Caudate nucleus (tissue), 63 donors: ENCODE measurements at places on chromosomes 4 and X.

- no peak for DNase-seq
Observed at GRCh38 chr4:151719956-151720334, 40.9 kb downstream of the GATB start.

DNA sequence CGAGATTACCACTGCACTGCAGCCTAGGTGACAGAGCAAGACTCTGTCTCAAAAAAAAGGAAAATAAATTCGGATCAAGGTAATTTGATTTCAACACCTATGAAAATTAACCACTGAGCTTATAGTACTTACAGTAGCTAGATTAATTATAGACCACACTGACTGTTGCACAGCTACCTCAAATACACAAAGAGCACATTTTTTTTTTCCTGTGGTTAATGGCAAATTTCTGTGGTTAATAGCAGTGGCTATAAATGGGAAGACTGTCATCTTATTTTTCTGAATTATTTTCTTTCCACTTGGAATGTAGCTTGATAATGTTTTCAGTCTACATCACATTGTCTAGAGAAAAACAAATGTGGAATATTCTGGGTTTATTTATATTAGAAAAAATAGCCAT is 1661.6 kb upstream of the PCDH7 start:
- DNase-seq: no peak

DNA sequence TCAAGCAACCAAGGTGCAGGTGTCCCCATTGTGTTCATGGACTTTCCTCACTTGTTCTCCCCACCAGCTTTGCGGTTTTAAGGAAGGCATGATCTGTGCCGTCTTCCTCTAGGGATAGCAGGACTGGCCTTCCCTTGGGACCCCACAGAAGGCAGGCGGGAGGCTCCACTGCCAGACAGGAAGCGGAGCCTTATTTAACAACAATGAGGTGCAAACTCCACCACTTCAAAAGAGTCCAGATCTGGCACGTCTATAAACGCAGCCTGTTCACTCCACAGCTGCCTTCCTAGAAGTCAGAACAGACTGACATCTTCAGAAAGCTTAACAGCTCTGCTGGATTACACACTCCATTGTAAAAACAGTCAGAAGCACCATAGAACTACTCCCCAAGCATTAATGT is 1.7 kb upstream of the GPR143 start:
- no peak for DNase-seq

DNA sequence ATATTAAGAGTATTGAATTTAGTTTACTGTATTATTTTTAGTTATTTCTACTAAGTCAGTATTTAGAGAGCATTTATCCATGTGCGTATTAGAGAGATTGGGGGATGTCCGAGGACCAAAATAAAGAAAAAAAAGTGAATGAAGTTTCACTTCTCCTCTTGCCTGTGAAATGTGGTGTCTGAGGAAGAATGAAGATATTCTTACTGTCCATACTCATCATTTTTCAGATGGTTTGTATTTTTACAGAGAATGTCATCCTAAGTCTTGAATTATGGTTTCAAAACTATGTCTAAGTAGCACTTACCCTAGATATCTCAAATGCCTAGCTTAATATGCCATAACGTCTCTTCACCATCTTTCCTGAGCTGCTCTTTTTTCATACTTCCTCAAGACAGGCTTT is 854.3 kb downstream of the C4orf33 start:
- no peak for DNase-seq

GRCh38 chr4:89285745-89286144 is 21.9 kb downstream of the GPRIN3 start:
- DNase-seq: no peak

DNA sequence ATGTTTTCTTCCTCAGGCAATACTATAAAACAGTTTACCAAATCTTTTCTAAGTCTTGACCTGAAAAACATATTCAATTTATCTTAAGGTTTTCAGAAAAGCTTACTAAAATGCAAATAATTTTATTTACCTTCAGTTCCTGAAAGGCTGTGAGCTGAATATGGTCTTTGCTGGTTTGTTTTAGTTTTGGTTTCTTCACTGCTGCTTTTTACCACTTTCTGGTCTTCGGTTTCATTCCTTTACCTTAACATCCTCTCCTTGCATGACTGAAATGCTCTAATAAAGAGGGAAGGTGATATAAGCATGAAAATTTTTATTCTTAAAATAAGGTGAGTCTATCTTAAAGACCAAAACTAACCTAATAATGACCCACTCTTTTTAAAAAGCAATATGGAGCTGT is 97.1 kb upstream of the NRK start:
- no peak for DNase-seq

DNA sequence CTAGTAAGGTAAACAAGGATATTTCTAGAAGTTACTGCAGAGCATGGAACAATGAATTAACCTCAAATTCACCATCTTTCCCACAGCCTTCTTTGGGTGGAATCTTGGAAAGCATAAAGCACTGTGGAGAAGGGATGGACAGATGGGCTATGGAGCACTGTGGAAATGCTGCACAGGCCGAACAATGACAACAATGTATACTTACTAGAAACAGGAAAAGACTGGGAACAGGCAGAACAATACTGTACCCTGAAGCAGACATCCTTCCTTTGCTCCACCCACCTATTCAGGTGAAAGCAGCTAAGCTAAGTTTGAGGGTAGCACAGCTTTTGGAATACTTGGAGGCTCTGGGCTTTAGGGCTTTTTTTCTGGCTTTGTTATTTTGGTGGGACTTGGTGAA is 250.6 kb upstream of the KLF8 start:
- DNase-seq: no peak

DNA sequence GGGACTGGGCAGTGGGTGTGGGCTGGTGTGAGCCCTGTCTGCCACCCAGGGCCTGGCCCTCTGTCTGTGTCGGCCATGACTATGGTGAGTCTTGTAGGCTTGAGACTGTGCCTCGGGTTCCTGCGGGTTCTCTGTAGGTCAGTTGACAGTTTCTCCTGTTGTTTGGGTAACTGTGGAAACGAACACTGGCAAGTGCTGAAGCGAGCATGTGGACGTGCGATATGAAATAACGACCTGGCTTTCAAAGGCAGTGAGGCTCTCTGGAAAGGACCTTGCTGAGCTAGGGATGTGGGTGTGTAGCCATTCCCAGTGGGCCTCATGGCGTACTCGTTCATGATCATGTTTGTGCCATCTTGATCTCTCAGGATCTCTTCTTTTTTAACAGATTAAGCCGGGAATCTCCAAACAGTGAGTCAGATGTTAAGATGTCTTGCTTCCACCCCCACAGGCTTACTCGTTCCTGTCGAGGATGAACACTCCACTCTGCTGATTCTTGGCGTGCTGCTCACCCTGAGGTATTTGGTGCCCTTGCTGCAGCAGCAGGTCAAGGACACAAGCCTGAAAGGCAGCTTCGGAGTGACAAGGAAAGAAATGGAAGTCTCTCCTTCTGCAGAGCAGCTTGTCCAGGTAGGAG is 41.3 kb downstream of the HTT start:
- peak; percentile 12 for DNase-seq

- DNase-seq: no peak
Observed at GRCh38 chr4:20532116-20532790, 168.0 kb upstream of the PACRGL start.

GRCh38 chr4:54378461-54378860 is 149.4 kb downstream of the PDGFRA start:
- no peak for DNase-seq

GRCh38 chrX:153866302-153867019 is 19.5 kb downstream of the L1CAM start:
- no peak for DNase-seq

GRCh38 chr4:177480795-177481194 is 38.6 kb upstream of the AGA start:
- DNase-seq: no peak

DNA sequence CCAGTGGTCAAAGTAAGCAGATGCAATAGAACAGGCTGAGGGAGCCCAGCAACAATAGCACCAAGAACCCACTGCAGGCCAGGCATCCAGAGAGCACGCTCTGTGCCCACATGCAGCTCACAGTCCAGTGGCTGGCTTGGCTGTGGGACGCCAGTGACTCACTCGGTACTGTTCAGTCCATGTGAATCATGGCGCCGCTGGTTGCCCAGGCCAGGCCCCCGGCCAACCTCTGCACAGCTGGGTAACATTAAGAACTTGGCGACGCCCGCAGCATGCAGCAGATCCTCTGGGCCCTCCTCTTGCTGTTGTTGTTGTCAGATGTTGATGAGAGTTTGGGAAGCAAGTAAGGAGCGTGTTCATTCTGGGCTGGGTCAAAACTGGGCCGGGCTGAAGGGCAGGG is 60.5 kb downstream of the MSX1 start:
- no peak for DNase-seq

DNA sequence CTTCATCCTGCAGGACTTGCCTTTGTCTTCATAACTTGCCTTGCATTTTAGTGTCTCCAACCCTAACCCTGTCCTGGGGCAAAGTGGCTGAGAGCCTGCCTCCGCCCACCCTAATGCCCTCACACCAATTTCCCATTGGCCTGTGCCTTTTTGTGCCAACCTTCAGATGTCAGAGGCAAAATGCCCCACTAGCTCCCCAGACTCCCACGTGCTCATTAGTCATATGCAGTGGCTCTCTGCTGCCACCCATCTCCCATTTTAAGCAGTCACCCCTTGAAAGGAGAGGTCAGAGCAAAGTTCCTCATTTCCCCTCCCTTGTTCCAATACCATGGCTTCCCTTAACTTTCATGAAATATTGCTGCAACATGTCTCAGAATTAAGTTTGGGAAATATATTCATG is 74.8 kb upstream of the PASD1 start:
- no peak for DNase-seq

GRCh38 chrX:39327255-39327654 is 526.0 kb downstream of the MID1IP1 start:
- DNase-seq: no peak

DNA sequence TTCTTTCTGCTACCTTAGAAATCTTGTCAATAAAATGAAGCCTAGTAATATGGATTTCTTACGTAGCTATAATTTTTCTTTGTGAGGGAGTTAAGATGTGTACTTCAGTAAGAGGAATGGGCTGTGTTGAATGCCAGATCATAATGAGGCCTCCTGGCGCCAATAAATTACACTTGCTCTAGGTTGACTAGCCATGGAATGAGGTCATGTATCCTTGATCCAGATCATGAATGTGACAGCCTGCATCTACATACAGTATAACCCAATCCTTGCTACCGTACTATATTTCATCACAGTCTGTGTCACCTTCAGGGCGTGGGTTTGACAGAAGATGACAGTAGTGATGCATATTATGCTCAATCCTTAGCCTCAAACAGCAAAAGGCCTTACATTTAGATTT is 36.2 kb downstream of the NHS start:
- no peak for DNase-seq

- no peak for DNase-seq
Observed at GRCh38 chr4:86511590-86511989, 82.5 kb upstream of the PTPN13 start.

- no peak for DNase-seq
Observed at GRCh38 chrX:1754077-1754476, 139.2 kb downstream of the ASMT start.

GRCh38 chrX:76253432-76253831 is 80.6 kb downstream of the PBDC1 start:
- DNase-seq: no peak

DNA sequence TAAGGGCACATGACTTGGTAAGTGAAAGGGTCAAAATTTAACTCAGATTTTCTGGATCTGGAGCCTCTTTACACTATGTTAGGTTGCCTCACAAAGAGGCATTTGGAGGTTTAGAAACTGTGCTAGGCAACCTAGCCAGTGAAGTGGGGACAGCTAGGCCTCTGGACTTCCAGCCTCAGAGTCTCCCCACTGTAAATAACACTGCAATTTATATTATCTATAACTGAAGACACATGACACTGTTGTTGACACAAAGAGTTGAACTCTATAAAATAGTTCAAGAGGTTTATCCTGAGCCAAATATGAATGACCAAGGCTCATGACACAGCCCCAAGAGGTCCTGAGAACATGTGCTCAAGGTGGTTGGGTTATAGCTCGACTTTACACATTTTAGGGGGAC is 74.9 kb upstream of the IQCM start:
- no peak for DNase-seq

- DNase-seq: no peak
Observed at GRCh38 chrX:9311421-9312160, 153.3 kb upstream of the TBL1X start.

DNA sequence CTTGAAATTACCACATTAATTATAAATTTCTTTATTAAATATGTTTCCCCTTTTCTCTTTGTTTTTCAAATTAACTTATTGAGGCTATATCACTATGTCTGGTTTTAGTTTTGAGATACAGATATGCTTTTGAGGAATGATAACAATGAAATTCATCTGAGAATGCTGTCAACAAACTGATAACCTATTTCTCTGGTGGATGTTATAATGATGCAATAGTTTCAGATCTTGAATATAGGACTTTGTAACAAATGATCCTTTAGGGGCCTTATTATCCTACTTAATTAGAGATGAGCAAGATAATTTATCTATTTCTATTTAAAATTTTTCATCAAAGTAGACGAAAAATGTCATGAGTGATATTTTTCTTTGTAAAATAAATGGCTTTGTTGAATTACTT is 123.7 kb downstream of the MAGEB17 start:
- no peak for DNase-seq

GRCh38 chr4:187602339-187603092 is 393.1 kb upstream of the ZFP42 start:
- no peak for DNase-seq

GRCh38 chr4:82810176-82810575 is 11.6 kb upstream of the SCD5 start:
- DNase-seq: no peak

DNA sequence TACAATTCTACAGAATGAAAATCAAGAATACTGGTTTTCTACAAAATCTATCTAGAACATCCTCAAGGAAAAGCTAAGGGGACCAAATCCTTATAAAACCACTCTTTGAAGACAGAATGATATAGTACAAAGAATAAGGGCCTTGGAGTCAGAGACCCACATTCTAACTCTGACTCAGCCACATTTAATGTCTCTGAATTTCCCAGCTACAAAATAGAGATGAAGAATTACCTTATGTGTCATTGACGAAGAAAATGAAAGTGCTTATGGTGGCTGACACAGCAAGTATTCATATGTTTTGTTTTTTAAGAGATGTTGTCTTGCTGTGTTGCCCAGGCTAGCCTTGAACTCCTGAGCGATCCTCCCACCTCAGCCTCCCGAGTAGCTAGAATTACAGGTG is 35.9 kb upstream of the CXorf38 start:
- DNase-seq: no peak

DNA sequence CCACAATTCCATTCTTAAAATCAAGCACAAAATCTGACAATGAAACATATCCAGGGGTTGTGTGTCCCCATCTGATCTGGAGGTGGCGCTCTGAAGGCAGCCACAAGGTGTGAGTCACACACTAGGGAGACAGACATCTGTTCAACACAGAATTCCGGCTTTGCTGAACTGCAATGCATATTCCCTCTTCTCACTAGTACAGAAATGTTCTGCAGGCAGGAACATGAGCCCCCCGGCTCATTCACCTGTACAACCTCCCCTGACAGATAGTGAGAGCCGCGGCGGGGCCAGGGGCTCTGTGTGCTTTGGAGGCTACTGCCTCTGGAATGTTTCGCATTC is 41.9 kb downstream of the WDR1 start:
- DNase-seq: no peak
